PC-3 (cell line): ENCODE measurements at places on chromosomes 1 and 21. TPM values are rescaled to one million over a fixed set of nuclear protein-coding genes. Genes with fewer than 3 reads are reported as not detected.

- DNase-seq: no peak
Observed at GRCh38 chr1:31643976-31644559, 608 bp downstream of the PEF1 start.

Gene C1orf210
- 10.4 and 17.8 TPM in 2 replicates for total RNA-seq

Gene C1orf115
- total RNA-seq: 5.9 and 6.3 TPM in 2 replicates

Gene MLLT11
- total RNA-seq: 12.3 and 14.1 TPM in 2 replicates

- no peak for DNase-seq
Observed at GRCh38 chr1:185069202-185069772, 23.9 kb downstream of the RNF2 start.

Gene TUFT1
- total RNA-seq: 33.9 and 46.9 TPM in 2 replicates

GRCh38 chr1:40929155-40929554 lies 50.3 kb upstream of the CTPS1 start:
- no peak for DNase-seq

GRCh38 chr1:223718850-223719249 lies 6.5 kb downstream of the CAPN2 start:
- peak; percentile 51 for DNase-seq

- peak; percentile 73 for DNase-seq
Observed at GRCh38 chr1:55965981-55966461, 613.3 kb downstream of the PLPP3 start.

- no peak for DNase-seq
Observed at GRCh38 chr21:42021371-42022090, 11.4 kb upstream of the ZBTB21 start.

DNA sequence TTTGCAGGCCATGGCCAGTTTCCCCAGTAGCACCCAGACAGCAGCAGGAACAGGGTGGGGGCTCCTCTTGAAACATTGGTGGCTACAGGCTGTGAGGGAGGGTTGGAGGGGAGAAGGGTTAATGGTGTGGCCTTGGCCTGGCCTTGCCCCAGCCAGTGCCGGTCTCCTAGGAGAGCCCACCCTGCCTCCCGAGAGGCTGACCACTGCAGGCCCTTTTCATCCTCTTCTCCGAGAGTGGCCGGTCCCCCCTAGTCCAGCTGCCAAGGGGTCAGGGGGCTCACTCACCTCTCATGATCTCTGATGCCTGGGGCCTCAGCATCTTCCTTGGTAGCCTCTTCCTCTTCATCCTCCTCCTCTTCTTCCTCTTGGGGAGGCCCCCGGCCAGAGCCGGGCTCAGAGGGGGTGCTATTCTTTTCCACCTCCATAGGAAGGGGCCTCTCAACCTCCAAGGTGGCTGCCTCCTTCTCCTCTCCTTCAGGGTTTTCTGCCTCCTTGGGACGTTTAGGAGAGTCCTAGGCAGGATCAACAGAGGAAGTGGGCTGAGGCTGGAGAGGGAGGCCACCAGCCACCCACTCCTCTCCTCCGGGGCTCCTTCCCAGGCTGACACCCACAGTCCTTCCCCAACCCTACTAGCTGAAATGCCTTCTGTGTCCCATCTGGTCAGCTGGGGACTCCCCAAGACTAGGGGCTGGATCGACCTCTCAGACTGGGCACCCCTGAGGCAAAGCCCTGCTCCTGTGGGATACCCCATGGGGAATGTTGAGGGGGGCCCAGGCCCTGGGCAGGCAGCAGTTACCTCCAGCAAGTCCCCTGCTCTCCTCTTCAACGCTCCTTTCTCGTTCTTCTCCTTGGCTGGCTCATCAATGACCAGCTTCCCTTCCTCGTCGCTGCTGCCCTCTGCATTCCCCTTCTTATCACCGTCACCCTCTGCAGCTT lies 2.7 kb upstream of the MRPL24 start:
- DNase-seq: no peak

DNA sequence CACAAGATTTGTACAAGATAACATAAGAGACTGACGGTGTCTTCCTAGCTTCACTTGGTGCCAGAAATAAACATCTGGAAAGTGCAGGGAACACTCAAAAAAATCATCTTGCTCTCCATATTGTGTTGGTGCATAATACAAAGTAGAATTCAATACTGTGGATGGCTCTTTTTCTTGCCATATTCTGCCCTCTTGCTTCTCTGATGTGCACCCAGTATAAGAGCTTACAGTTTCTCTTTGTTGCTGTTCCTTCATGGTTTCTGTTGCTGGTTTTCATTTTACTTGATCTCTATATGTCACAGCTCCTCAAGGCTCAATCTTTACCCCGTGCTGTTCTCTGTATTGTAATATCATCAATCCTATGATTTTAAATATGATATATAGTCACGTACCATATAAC lies 528.5 kb upstream of the ZP4 start:
- DNase-seq: no peak

DNA sequence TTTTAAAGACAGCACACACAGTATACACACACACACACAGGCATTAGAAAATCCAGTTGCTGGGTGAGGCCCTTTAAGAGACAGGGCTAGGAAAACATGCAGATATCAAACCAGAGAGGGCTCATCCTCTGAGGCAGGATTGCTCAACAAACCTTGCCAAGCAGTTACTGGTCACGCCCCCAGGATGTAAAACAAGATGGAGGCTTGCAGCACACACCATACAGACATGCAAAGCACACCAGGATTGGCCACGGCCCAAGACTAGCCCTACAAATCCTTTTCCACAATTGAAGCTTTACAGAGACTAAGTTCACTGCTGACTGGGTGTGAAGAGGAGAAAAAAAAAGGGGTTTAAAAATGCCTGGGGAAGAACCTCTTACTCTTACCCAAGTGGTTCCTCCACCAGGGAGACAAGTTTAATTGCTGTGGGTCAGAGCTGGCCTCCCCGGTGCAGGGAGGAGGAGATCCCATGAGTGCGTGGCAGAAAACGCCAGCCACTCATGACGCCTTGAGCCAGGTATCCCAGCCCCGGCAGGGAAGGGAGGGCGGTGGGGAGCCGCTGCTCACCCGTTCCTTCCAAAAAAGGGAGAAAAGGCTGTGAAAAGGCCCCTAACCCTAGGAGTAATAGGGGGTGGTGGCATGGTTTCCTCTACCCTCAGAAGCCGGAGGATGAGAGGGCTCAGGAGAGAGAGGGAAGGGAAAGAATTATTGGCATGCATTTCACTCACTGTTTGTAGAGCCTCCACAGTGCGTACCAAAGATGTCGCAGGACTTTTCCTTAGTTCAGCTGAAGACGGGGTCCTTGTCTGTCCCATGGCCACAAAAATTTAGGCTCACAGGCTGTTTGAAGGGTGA lies 594.6 kb upstream of the ZP4 start:
- DNase-seq: peak; percentile 60

Gene TNFAIP8L2
- not detected in 2 replicates for total RNA-seq

GRCh38 chr21:14557413-14557812 lies 11.3 kb upstream of the SAMSN1 start:
- no peak for DNase-seq

GRCh38 chr1:234572966-234573365 lies 37.0 kb downstream of the IRF2BP2 start:
- no peak for DNase-seq

- DNase-seq: peak; percentile 90
Observed at GRCh38 chr1:232108598-232108997, 482.0 kb downstream of the DISC1 start.

DNA sequence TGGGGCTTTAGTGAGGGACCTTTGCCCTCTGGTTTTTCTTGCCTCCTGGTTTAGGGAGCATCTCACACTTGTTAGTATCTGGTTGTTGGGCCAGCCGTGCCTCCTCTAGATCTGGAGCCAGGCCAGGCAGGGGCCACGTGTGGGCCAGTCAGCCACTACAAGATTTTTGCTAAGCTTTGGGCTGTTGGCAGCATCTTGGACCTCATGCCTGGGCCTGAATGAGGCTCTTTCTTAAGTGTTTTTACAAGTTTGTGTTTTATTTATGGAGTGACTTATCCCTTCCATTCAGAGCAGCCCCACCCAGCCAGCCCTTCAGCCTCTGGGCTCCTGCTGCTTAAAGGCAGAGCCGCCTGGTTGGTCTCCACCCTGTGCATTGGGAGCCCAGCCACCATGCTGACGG lies 1.6 kb upstream of the SH3BGRL3 start:
- peak; percentile 92 for DNase-seq

- DNase-seq: no peak
Observed at GRCh38 chr1:43908858-43909257, 24.7 kb upstream of the ARTN start.

GRCh38 chr1:67767103-67767782 lies 66.0 kb downstream of the GNG12 start:
- DNase-seq: no peak

DNA sequence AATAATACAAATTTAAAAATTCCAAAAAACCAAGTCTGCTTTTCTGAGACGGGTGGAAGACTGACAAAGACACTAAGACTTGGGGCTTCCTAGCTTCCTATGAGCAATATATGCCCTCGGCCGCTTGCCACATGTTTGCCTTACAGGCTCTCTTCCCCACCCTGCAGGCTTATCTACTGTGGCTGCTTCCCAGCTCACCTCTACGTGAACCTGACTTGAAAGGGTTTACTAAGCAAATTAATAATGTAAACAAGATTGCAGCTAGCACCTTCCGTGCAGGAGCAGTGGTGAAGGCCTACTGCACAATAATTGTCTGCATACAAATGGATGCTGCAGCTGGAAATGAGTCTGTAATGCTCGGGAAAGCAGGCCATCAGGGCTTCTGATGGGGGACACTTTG lies 152.9 kb upstream of the DAB1 start:
- no peak for DNase-seq

GRCh38 chr21:35690436-35690835 lies 369.9 kb downstream of the SETD4 start:
- DNase-seq: no peak

Gene KCNE1
- 0.58 and 0.69 TPM in 2 replicates for total RNA-seq
